ENCODE measurements at places on chromosomes 4 and X.

DNA sequence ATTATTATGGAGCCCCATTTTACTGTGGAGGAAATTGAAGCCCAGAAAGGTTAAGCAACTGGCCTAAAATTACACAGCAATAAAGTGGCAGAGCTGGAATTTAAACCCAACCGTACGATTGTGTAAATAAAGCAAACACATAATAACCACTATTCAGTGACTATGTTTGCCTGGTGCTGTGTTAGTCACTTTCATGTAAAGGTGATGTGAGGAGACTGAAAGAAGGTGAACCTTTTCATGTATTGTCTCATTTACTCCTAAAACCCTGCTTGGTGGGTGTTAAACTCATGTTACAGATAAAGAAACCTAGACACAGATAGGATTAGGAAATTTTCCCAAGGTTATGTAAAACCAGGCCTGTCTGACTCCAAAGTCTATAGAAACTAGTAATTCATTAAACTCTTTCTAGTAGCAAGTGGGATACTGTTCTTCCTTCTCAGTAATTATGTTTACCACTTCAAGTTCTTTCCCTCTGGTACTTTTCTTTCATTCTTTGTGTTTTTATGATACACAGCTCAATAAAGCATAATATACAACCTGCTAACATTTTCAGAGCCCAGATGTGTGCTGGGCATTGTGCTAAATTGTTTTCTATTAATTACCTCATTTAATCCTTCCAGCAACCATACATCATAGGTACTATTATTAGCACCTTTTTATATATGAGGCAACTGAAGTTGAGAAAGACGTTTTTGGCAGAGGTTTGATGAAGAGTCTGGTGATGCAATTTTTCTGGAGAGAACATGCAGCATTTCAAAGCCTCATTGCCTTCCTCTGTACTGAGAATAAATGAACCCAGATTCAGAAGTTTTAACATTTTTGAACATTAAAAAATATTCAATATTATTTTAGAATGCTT is 202.7 kb downstream of the SPRY1 start:
- no peak for DNase-seq

GRCh38 chrX:27085346-27085745 is 377.8 kb downstream of the PPP4R3C start:
- DNase-seq = no peak

DNA sequence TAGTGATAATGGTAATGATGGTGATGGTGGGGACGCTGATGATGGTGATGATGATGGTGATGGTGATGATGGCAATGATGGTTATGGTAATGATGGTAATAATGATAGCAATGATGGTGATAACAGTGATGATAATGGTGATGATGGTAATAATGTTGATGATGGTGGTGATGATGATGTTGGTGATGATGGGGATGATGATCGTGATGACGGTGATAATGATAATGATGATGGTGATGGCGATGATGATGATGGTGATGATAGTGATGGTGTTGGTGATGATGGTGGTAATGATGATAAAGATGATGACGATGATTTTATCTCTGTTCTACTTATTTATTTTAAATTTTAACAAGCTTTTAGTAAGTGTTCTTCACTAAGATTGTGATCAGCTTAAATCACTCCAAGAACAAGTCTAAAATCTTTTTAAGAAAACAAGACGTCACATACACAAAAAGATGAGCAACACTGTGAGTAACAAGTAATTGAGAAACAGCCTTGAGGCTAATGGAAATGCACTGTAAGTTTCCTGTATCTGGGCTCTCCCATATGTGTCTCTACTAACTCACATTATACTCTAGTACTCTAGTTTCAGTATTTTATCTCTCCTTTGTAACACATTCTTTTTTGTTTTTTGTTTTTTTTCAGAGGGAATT is 480.2 kb upstream of the PRKX start:
- DNase-seq = no peak

- DNase-seq = no peak
These were observed 25.6 kb downstream of the KDM6A start for GRCh38 chrX:44898411-44899221.

DNA sequence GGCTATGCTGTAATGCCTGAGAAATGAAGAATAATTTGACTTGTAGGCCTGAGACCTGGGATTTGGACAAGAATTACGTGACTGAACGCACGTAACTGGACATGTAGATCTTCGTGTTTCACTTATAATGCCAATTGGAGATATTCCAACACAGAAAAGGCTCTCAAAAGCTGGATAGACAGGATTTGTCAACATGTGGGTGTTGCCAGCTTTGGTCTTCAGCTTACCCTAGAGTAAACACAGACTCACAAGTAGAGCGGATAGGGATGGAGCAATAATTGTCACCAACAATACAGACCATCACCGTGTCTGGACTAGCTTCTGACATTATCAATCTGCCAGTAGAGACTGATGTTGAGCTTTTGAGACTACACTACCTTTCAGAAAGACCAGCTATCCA is 1511.0 kb upstream of the ADGRL3 start:
- no peak for DNase-seq

DNA sequence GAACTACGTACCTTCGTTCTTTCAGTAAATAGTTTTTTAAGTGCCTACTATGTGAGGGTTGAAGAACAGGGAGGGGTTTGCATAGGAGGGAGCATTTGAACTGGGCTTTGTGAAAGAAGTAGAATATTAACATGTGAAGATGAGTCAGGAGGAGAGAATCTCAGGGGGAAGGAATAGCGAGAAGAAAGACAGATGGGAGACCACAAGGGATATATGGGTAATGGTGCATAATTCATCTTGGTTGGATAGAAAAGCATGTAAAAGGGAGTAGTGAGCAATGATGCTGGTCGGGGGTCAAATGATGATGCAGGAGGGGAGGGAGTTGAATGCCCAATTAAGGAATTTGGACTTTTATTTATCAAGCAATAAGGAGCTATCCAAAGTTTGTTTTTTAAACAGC is 52.7 kb downstream of the TMEM164 start:
- DNase-seq = no peak

DNA sequence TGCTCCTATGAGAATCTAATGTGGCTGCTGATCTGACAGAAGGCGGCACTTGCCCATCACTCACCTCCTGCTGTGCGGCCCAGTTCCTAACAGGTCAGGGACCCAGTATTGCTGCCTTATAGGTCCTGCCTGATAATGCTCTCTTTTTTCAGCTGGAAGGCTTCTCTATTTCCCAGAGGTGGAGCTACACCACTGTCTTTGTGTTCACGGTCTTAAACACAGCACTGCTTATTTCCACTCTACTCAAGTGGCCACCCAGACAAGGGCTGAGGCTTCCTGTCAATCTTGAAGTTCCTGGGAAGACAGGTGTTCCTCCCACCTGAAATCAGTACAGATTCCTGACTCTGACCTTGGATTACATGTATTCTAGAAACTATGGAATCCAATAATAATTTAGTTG is 270.6 kb downstream of the NR3C2 start:
- no peak for DNase-seq

DNA sequence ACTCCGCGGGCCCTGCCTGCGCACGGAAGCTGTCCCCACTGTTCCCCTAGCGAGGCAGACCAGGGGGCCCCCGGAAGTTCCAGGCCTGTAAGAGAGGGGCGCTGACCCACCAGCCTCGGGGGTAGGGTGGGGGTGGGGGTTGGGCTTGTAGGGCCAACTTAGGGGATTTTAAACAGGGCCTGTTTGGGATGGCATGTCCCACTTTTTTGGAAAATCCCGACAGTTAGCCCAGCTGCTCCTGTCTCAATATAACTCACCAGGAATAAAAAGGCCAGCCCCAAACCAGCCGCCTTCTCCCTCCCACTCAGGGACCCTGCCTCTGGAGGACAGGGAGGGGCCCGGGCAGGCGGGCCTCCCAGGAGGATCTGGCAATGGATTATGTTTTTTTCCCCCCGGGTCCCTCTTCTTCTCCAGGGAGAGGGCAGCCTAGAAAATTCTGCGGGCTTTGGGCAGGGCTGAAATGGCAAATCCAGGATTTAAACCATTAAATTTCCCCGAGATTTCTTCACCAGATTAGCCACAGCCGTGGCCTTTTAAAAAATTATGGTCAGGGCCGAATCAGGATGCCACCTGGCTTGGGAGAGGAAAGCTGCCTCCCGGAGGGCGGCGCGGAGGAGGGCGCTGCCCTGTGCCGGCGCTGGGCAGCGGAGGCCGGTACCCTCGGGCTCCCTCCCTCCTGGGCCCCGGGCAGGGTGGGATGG is 957 bp downstream of the PPP2R2C start:
- no peak for DNase-seq

GRCh38 chr4:99536848-99537247 is 26.0 kb downstream of the C4orf17 start:
- no peak for DNase-seq

DNA sequence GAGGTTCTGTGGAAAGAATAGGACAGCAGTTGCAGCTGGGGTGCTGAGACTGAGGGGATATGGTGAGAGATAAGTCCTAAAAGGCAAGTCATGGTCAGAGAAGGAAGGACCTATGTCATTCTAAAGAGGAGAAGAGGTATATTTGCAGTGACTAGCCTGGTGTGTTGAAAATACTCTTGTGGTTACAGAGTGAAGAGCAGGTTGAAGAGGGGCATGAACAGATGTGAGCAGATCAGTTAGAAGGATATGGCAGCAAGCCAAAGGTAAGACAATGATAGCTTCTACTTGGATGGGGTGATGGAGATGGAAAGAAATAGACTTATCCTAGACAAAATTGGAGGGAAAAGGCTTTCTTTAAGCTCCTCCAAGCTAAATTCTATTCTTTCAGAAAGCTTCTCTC is 469.8 kb upstream of the CPEB2 start:
- peak; percentile 45 for DNase-seq

GRCh38 chr4:166896254-166896653 is 338.0 kb downstream of the SPOCK3 start:
- DNase-seq = no peak

DNA sequence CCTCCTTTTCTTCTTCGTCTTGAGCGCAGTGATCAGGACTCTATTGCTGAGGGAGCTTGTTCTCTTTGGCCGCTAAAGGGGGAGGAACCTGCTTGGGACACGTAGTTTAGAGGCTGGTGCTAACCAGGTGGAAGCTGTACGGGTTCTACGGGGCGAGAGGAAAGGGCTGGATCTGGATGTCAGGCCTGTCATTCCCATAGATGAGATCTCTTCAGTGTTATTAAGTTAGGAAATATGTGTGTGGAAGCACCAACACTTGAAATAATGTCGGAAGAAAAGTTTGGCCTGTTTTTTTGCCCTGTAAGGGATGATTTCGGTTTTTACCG is 643 bp downstream of the SRP72 start:
- DNase-seq = no peak

- no peak for DNase-seq
These were observed 74.1 kb downstream of the ARSJ start for GRCh38 chr4:113905301-113905700.

- no peak for DNase-seq
These were observed 35.6 kb downstream of the GEMIN8 start for GRCh38 chrX:13994104-13994503.

- DNase-seq = no peak
These were observed 98.3 kb upstream of the EOLA2 start for GRCh38 chrX:150036641-150037040.

DNA sequence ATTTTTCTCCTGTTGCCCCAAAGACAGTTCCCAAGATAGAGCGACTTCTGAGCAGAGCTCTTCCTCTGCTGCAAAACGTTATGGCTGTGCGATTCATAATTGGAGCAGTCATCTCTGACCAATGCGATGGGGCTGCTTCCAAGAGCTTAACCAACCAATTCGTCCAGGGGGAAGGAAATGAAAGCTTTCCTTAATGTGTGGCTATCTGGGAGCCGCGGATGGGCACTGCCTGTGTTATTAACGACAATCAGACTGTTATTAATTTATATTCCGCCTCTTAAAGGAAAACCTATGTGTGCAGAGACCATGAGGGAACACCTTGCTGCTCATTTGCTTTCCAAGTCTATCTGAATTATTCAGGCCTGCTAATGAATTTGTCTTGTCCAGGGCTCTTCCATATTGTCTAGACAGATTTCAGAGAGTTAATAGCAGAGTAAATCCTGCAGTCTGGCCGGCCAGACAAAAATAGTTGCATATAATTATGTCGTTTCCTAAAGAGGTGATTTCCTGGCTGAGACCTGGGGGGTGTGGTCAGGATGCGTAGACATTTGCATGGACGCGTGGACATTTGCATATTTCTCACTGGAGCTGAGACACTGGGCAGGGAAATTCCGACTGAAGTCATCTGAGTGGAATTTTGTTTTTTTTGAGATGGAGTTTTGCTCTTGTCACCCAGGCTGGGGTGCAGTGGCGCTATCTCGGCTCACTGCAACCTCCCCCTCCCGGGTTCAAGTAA is 135.4 kb downstream of the HMX1 start:
- DNase-seq = no peak
